ENCODE measurements at places on chromosomes 5 and 9.
A peak's percentile ranks its signal among the peaks of the same experiment; 100 is the strongest.

DNA sequence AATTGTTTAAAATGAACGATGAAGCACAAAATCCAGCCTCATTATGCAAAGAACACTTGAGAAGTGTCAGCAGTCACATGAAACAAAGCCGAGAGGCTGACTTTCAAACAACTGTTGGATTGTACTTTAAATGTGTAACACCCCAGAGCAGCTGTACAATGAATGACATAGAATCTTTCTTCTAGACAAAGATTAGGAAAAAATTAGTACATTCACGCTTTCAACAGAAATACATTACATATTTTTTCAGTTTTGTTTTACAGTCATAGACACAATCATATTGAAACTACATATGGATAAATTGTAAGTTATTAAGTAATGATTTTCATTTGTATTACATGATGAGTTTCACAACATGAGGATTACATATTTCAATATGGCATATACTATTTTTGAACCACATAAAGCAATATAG, 10.6 kb upstream of the AGXT2 start:
- no peak for DNase-seq

DNA sequence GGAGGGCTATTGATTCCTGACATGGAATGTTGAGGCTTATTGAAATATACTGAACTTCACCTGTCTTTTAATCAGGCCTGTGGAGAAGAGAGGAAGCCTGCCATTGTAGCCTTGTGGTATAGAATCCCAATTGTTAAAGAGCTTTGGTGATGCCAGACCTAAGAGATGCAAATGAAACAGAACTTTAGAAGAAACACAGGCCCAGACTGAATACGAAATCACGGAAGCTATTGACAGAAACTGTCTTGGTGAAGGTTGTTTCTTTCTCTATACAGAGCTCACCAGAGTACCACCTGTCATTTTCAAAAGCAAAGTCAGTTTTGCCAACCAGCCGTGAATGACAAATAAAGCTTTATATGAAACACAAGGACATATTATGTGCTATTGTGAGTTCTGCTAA, 660.3 kb downstream of the ISL1 start:
- DNase-seq, result no peak

DNA sequence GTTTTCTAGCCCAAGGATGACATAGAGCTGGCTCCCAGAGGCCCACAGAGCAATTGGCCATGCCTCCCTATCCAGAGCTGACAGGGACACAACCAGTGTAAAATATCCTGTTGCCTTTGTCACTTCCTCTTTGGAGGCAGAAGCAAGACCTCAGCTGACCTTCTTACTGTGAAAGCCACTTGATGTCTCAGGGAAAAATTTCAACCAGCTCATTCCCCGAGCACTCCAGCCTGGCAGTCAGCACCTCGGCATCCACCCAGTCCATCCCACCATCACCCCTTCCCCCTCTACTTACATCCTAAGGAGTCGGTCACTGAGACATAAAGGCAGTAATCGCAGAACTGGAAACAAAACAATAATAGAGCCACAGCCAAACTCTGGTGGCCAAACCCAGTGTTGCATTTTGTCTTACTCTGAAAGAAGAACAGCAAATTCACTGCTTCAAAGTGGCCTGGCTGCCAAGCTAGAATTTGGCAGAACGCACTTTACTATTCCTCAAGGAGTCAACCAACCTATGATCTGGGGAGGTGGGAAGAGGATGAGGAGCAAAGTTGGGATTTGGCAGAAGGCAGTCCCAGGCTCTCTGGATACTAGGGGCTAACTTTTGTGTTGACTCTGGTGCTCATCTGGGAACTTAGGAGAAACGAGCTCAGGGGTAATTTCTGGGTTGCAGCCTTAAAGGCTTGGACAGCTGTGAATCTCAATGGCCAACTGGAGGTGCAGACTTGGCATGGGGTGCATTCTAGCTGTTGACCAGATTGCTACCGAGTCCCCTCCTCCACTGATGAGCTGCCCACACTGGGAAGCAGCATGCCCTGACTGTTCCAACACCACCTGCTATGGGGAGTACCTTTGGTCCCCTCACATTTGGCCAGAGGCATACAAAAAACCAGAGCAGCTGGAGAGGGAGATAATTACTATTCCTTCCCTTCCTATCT, 13.6 kb downstream of the NIPAL4 start:
- peak; percentile 10 for DNase-seq

DNA sequence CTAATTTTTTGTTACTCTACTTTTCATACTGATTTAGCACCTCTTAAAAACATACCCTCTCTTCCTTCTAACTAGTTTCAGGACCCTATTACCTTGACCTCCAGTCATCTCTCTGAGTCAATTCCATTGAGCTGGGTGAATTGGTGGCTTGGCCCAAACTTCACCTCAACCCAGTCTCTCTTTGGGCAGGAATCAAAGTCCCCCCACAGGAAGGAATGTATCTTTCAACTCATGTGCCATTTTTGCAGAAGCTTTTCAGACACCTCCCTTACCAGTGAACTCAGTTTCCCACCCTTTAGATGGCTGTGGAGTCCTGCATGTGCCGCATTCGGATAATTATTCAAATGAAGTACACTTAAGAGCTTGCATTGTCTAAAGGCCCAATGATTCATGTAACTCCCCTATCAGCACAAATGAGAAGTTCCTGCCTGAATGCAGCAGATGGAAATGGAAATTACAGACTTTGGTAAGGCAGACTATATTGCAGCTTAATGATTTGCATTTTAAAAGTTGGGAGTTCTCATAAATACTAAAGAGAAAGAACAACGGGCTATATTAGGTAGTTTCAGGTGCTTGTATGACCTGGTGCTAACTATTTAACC, 693.5 kb downstream of the PTPRD start:
- no peak for DNase-seq

GRCh38 chr5:54404568-54404967, 50.9 kb upstream of the HSPB3 start:
- no peak for DNase-seq

DNA sequence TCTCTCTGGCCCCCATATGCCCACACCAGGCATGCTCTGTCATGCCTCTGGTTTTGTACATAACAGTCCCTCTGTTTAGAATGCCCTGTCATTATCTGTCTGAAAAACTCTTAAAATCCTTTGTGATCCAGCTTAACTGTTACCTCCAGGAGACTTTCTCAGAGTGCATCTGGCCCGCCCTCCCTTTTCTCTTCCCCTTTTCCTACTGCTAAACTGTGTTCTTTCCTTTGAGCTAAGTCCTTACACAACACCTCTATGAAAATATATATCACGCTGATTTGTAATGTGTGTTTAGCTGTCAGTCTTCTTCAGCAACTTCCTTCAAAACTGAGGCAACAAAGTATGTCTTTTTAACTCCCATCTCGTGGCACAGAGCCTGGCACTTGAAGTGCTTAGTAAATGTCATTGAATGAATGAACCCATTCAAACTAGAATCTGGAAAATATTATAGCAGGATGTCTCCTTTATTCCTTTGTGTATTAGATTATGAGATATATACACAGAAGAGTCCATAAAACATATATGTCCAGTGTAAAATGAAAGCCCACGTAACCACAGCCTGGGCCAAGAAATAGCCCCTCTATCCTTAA, 166.2 kb upstream of the KLF9 start:
- no peak for DNase-seq

DNA sequence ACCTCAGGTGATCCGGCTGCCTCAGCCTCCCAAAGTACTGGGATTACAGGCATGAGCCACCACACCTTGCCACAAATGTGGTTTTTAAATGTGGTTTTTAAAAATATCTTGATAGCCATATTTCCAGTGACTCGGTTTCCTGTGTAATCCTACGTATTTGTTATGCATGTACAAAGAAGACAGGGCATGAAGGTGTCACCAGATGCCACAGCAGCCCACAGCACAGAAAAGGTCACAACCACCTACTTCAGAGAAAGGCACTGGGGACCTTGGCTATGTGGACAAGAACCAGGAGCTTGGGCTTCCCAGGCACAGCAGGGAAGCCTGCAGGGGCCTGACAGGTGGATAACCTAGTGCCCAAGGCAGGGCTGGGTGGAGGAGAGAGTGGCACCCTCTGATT, 38.0 kb downstream of the C9orf50 start:
- DNase-seq, result no peak

GRCh38 chr9:130461218-130461630, 16.5 kb downstream of the ASS1 start:
- no peak for DNase-seq

GRCh38 chr5:167582886-167583285, 708.6 kb upstream of the WWC1 start:
- no peak for DNase-seq

All from amniotic stem cell (primary cell).